ENCODE measurements at places on chromosomes 3 and 15.

DNA sequence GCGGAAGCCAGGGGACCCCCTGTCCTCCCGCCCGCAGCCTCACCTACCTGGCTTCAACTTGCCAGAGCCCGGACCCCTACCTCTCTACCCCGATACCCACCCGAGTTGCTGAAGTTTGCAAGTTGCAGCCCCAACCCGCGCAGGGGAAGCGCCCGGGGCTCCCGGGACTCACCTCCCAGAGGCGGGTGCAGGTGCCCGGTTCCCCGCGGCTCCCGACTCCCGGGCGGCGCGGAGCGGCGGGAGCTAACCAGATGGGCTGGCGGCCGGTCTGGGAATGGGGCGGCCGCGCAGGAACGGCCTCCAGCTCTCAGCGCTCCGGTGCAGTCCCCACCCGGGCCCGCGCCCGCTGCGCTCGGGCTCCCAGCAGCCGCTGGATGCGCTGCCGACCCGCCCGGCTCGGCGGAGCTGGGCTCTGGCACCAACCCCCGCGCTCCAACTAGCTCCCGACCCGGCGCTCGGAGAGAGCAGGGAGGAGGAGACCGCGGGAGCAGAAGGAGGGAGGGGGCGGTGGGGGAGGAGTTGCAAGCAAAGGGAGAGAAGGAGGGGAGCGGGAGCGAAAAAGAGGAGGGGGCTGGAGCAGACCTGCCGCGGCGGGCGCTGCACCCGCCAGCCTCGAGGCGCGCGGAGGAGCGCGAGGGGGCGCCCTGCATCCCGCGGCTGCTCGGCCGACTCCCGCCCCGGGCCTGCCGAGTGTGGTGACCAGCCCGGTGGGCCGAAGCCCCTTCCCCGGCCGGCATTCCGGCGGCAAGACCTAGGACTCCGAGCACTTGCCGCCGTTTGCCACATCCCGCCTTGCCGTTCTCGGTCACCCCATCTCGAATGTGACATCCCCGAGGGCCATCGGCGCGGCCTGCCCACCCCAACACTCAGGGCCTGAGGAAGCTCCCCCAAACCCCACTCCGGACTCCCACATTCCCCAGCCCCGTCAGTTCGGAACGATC is at the start of gene SEMA5B:
TSS of gene SEMA5B (minus strand) at position 472 of the 941 bp plus-strand sequence. CDS start 66,500 bp downstream, outside the sequence.
- DNase-seq = peak; percentile 63

- no peak for DNase-seq
These were observed 420.4 kb downstream of the ROBO2 start for GRCh38 chr3:77460326-77460725.

- DNase-seq = no peak
These were observed 68.6 kb downstream of the ST6GAL1 start for GRCh38 chr3:186998937-186999368.

- DNase-seq = no peak
These were observed 28.6 kb downstream of the PRR23E start for GRCh38 chr3:127221446-127222035.

DNA sequence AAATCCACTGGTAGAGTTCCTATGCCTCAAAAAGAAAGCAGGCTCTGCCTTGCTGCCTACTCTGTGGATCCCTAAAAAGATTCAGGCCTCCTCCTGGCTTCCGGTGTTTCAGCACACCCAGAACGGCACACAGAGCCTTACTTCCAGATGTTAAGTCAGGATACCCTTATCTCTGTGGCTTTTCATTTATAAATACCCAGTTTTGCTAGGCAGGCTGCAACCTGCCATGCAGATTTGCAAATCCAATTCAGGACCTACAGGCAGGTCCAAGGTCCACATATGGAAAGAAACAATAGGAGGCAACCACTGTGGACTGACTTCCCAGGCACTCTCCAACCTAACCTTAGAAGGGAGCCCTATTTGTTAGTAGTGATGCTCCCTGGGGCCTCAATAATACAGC is 30.7 kb downstream of the EFL1 start:
- no peak for DNase-seq

DNA sequence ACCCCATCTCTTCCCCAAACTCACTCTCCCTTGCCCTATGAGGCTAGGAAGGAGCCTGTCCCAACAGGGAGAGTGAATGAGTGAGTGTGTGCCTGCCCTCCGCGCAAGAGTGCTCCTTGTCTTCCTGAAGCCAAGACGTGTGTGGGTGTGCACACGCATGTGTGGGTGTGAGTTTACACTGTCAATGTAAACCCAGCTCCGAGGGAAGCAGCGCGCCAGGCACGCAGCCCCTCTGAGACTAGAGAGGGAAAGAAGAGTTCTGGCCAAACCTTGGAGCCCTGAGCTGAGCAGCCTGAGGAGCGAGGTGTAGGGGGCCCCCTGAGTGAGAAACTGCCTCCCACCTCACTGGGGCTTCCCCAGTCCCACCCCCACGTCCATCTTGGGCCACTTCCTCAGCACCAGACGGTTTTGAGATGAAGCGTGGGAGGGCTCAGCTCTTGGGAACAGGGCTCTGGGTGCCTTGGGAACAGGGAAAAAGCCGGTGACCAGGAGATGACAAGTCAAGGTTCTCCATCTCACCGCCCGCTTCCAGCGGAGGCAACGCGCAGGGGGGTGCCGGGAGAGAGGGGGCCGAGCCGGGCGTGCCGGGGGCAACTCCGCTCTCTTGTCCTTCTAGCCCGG is 5.1 kb downstream of the MECOM start:
- DNase-seq = no peak

- no peak for DNase-seq
These were observed 32.2 kb upstream of the ST8SIA2 start for GRCh38 chr15:92361321-92362000.

DNA sequence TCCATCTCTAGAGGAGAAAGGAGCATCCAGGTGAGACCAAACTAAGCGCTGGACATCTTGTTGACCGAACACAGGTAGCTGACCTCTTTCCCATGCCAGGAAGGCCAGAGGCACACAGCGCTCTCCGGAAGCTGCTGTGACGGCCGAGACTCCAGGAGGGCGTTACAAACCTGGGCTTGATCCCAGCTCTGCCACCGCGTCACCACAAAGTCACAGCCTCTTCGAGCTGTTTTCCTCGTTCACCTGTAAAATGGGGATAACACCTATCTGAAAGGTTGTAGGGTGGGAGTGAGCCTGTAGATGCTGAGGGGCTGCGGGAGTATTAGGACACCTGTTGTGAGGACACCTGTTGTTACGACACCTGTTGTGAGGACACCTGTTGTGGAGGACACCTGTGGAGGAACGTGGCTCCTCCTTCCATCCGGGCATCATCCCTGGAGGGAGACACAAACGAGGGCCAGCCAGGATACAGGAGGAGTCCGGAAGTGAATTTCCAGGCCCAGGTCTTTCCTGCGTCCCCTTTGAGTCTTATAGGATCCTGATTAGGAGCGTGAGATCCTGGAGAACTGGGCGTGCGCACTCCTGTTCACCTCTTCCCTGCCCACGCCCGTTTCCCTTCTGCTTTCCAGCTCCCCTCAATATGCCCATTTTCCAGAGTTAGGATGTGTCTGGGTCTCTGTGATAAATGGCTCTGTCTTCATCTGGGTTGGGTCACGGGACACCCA is 2.3 kb upstream of the MUC4 start:
- DNase-seq = no peak

DNA sequence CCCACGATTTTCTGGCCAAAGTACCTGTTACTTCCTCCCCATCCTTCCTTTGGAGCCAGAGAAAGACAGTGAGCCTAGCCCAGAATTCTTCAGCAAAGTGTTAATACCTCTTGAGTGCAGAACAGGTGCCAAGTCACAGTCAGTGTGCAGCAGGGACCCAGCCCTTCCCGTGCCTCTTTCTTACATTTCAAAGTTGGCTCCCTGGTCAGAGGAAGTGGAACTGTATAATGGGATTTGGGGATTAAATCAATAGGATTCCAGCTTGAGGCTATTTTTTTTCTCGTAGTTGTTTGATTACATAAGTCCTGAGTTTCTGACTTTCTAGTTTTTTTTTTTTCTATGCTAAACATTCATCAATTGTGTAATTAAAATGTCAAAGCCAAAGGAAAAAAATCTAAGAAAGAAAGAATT is 52.6 kb upstream of the ABHD10 start:
- no peak for DNase-seq

- no peak for DNase-seq
These were observed 48.5 kb upstream of the SKIL start for GRCh38 chr3:170309046-170309445.

GRCh38 chr15:39287322-39288195 is 293.3 kb upstream of the THBS1 start:
- DNase-seq = no peak

DNA sequence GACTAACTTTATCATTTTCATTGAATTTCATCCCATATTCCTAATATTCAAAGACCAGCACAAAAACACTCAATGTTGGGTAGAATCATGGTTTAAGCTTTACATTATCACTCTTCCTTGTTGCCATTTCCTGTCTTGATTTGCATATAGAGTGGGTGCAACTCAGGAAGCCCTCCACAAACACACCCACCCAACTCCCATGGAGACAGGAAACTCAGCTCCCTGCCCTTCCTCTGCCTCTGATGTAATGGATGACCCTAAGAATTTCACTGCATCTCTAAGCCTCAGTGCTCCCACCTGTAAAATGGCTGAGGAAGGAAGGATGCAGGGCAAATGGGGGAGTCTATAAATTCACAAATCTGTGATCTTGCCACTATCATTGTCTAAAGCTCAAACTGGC is 98.1 kb upstream of the BFSP2 start:
- DNase-seq = no peak

- no peak for DNase-seq
These were observed 11.8 kb downstream of the ATXN7 start for GRCh38 chr3:63875510-63875909.

GRCh38 chr3:141796889-141797781 is 33.9 kb downstream of the GRK7 start:
- peak; percentile 80 for DNase-seq

- no peak for DNase-seq
These were observed 92.9 kb upstream of the PRTG start for GRCh38 chr15:55835866-55836265.

DNA sequence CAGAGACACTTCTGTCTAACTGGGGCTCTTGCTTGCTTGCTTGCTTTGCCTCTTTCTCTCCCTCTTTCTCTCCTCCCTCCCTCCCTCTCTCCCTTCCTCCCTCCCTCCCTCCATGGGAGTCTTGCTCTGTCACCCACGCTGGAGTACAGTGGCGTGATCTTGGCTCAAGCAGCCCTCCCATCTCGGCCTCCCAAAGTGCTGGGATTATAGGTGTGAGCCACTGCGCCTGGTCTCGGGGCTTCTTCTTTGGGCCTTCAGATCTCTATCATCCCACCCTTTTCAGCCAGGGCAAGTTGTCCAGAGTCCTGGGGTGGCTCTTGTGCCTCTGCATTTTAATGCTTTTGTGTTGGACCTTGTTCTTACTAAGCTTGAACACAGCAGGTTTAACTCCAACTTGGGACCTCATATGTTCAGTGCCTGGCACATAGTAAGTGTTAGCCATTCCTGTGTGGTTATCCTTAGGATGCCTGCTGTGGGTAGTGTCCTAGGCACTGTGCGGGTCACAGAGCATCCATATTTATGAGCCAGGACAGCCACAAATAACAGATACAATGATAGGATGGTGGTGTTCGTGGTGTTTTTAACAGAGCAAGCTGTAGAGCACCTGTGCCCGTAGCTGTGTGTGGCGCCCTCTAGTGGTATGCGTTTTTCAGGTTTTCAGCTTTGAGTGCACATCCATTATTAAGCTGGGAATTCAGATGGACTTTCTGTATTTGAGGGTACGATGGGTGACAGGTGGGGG is 75.1 kb downstream of the CCK start:
- peak; percentile 88 for DNase-seq

GRCh38 chr3:171204942-171205341 is 178.4 kb upstream of the SLC2A2 start:
- no peak for DNase-seq

- no peak for DNase-seq
These were observed 31.5 kb upstream of the SLC6A6 start for GRCh38 chr3:14370720-14371572.

- no peak for DNase-seq
These were observed 55.8 kb upstream of the ZBTB38 start for GRCh38 chr3:141312354-141313092.

- DNase-seq = no peak
These were observed 90.8 kb downstream of the DPH6 start for GRCh38 chr15:35455201-35455600.

DNA sequence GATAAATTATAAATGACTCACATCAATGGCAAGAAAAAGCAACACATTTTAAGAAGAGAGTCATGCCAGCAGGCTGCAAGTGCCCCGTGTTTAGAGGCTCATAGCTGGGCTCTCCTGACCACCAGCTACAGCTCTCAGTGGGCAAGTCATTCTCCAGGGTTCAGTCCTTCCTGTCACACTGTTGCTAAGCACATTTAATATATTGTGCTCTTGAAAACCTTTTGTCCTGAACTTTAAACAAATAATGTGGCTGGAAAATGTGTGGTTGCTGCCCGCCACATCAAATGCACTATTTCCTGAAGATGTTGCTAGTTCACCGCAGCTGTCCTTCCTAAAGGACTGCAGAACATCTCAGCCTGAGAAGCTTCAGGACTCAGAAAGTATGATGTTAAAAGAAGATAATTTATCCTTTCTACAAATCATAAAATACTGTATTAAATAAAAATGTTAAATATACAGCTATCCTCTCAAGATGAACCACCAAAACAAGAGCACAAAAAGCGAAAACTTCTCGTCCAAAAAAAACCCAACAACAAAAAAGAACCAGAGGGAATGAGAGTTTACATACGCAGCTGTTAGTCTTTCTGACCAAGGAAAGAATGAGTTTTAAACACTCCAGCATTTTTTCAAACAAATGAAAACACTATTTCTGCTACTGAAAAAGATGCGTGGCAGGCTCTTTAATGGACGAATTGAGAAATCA is 951 bp downstream of the TARS3 start:
- DNase-seq = peak; percentile 61

- DNase-seq = no peak
These were observed 173.5 kb downstream of the ABHD5 start for GRCh38 chr3:43863966-43864933.

- no peak for DNase-seq
These were observed 181.7 kb downstream of the GBE1 start for GRCh38 chr3:81579744-81580143.

DNA sequence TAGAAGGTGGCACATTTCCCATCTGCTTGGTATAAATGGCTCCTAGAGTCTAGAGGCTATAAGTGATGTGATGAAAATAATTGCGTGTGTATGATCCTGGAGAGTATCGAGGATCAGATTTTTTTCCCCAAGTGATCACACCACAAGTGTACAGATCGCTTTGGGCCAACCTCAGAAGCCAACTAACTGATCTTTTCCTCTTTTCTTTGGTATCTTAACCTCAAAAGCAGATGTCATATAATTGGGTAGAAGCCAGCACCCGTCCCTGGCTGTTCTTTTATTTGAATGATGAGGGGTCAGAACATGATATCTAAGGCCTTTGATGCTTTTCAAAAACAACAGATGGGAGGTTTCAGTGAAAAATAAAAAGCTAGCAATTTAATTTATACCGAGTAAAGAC is 3.3 kb downstream of the P2RY14 start:
- no peak for DNase-seq

DNA sequence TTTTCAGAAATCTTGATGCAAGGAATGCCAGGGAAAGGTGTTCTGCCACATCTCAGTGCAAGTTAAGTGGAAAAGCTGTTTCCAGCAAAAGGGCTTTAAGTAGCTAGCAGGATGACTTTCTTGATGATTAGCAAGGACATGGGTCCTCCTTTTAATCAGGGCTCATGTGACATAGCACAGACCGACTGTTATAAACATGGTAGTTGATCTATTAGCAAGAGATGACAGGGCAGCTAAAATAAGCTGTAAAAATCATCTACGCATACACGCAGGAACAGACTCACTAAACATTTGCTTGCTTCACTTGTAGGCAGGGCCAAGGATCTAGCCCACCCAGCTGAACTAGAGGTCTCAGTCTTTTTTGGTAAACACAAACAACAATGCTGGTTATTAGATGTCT is 69.0 kb downstream of the GOLIM4 start:
- DNase-seq = no peak

GRCh38 chr3:158908187-158908734 is 106.4 kb downstream of the MFSD1 start:
- no peak for DNase-seq
